GF-D8 (cell line): ENCODE measurements at places on chromosomes 7 and 10.

DNA sequence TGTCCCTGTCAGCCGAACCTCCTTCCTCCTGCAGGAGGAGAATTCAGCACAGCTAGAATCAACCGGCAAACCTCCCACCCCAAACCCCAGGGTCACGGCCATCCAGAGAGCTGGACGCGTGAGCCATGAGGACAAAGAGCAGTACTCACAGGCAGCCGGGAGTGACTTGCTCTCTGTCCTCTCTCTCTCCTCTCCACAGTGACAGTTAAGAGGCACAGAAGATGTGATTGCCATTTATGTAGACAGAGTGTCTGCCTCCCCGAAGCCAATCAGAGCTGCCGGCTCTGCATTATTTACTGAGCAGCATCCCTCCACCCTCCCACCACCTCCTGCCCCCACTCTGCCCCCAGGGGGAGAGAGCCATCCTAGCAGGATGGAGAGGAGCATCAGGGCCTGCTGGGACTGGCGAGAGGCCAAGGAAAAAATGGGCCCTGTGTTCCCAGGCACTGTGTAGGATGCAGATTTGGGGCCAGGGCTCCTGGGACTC is 4.3 kb downstream of the DDC start:
- DNase-seq = no peak

GRCh38 chr10:117139581-117140524 is 1.8 kb upstream of the VAX1 start:
- no peak for DNase-seq

- DNase-seq = no peak
These were observed 294.3 kb downstream of the CTNNA3 start for GRCh38 chr10:67401711-67402110.

- DNase-seq = no peak
These were observed 233.6 kb upstream of the CCDC6 start for GRCh38 chr10:60139798-60140566.

DNA sequence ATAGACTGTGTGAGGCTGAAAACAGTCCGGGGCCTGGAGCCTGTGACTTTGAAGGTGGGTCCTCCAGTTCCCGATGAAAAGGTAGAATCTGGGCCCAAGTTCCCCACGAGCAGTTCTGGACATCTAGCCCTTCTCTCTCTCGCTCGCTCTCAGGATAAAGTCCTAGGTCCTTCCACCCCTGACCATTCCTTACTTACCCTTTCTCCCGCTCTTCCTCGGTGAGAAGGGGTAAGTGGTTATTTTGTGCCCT is 713 bp downstream of the IMMP2L start:
- no peak for DNase-seq

GRCh38 chr10:117663750-117664149 is 121.2 kb downstream of the EMX2 start:
- no peak for DNase-seq

- no peak for DNase-seq
These were observed 8.5 kb downstream of the RBM20 start for GRCh38 chr10:110652475-110653118.

DNA sequence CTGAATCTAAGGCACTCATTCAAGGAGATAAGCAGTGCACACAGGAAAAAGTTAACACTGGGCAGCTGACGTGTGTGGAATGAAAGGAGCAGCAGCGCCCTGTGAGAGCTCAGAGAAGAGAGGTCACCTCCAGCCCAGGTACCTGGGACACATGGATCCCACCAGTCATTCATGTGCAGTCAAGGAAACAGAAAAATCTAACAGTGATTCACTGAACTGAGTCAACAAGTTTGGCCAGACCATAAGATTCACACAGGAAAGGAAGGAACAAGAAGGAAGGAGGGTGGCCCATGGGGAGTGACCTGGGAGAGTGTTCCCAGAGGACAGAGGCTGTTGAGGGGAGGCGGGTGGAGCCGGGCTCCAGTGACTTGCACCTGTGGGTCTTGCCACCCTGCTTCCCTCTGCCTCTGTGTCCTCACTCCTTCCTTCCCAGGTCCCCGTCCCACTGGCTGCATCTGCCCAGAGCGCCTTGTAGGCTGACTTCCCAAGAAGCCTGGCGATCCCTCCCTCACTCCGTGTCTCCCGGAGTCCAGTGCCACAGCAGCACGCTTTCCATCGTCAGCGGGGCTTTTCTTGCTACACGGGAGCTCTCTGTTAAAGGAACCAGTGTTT is 27.7 kb downstream of the RNF32 start:
- no peak for DNase-seq

GRCh38 chr7:135251496-135252391 is 18.1 kb downstream of the STRA8 start:
- DNase-seq = no peak

GRCh38 chr7:94632338-94633013 is 23.5 kb downstream of the SGCE start:
- DNase-seq = no peak

- no peak for DNase-seq
These were observed 63.5 kb upstream of the LRRN3 start for GRCh38 chr7:111027396-111027795.

DNA sequence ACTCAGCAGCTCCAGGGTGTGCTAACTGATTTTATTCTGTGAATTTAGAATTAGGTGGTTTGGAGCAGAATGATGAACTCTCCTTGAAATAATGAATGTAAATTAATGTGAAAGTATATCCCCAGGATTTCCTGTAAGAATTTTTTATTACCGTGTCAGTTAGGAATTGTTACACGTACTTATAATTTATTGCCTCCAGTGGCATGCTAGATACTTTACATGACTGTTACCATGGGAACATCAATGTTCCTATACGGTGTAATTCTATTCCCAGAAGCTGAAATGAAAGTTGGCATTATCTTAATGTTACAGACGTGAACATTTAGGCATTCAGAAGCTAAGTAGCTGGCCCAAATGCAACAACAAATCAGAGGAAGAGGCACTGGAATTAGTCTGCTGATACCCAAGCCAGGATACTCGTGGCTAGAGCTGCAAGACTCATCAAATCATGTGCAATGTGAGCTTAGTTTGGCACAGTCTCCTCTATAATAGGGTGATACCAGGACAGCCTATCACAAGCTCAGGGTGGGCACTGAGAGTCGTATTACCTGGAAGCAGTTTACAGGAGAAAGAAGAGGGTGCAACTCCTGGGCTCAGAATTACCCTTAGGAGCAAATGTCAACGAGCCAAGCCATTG is 30.0 kb upstream of the PRKAR2B start:
- DNase-seq = no peak

DNA sequence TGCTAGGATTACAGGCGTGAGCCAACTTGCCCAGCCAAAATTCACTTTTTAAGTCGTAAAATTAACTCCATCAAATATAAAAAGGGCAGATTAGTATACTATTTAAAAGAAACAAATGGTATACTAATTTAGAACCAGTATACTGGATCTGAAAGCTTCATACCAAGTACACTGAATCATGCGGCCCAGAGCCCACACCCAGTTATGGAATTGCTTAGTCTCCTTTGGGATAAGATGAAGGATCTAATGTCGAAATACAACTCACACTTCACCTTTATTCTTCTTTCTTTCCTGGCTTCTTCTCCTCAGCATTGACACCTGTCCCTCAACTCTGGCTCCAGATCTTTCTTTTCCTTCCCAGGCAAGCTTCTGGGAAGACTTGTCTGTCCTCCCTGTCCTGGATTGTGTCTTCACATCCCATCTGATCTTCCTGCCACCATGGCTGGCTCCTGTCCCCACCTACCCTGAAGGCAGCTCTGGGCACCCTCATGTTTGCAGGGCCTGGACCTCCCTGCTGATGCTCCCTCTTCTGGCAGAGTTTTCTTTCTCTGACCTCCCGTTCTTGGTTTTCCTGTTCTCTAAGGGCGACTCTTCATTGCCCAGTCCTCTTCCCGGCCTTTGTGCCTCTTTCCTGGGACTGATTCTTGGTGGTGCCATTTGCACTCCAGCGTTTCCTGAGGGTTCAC is 57.8 kb upstream of the CTBP2 start:
- DNase-seq = no peak
